Lung (tissue), 17 donors: ENCODE measurements at places on chromosomes 7 and 10.
A peak's percentile ranks its signal among the peaks of the same experiment; 100 is the strongest.

DNA sequence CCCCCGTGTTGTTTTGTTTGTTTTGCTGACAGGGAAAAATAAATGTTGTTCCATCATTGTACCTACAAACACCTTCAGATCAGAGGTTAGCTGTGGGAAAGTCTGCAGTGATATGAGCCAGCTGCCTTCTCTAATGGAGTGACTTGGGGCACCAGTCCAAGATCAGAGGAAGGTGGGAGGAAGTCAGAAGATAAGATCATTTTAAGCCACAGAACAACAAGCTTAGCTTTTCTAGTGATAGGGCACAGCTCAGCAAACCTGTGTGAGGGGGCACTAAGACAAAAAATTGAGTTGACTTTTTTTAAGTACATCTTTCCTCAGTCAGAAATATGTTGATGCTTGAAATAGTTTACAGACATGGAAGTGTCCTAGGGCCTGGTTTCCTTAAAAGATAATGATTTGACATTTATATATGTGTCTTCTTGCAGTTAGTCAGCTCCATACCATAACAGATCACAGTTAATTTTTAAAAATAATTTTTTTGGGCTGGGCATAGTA lies 240.3 kb upstream of the KAT6B start:
- H3K36me3 ChIP-seq = no peaks in the 10 kb centered on the region
- peak overlapping the region; percentile 28 for H3K27ac ChIP-seq
- peak; percentile 45 for DNase-seq
- H3K4me1 ChIP-seq = peaks cover 24% of the 10 kb centered on the region

GRCh38 chr10:7449063-7449695 lies 38.3 kb upstream of the SFMBT2 start:
- no peaks in the 10 kb centered on the region for H3K36me3 ChIP-seq
- H3K27me3 ChIP-seq = no peaks in the 10 kb centered on the region
- H3K4me3 ChIP-seq = no peak overlapping the region
- H3K27ac ChIP-seq = no peak overlapping the region
- no peak for DNase-seq
- H3K4me1 ChIP-seq = no peaks in the 10 kb centered on the region

DNA sequence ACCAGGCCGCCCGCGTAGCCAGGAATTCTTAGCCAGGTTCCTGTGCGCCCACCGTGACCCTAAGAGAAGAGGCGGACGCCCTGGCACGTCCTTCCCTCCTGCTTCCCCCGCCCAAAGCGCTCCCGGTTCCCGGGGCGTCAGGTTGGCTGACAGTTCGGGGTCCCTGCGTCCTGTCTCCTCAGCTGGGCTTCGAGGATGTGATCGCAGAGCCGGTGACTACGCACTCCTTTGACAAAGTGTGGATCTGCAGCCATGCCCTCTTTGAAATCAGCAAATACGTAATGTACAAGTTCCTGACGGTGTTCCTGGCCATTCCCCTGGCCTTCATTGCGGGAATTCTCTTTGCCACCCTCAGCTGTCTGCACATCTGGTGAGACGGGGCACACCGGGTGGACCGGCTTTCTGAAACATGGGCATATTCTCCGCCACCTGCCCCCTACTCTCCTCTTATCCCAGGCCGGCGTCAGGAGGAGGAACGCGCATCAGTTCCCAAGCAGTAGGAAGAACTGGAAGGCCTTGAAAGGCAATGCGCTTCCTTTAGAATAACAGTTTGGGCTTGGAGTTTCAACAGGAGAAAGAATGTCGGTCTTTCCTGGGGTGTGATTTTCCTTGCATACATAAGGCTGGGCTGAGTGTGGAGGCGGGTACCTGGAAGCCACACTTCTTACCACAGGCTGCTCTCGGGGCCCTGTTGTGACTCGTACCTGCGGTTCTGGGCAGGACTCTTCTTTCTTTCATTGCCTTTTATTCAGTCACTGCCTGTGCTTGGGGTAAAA lies 728 bp downstream of the CAV2 start:
- H3K27ac ChIP-seq = peak overlapping the region; percentile 92
- no peaks in the 10 kb centered on the region for H3K27me3 ChIP-seq
- no peaks in the 10 kb centered on the region for H3K36me3 ChIP-seq
- H3K4me3 ChIP-seq = peak overlapping the region; percentile 56
- peaks cover 6% of the 10 kb centered on the region for H3K4me1 ChIP-seq

- no peaks in the 10 kb centered on the region for H3K36me3 ChIP-seq
- H3K27ac ChIP-seq = no peak overlapping the region
- H3K4me3 ChIP-seq = no peak overlapping the region
- H3K4me1 ChIP-seq = no peaks in the 10 kb centered on the region
- DNase-seq = no peak
- H3K27me3 ChIP-seq = no peaks in the 10 kb centered on the region
Measured at GRCh38 chr10:77541247-77541646, 96.4 kb downstream of the KCNMA1 start.

- H3K27me3 ChIP-seq = no peaks in the 10 kb centered on the region
- H3K4me1 ChIP-seq = no peaks in the 10 kb centered on the region
- H3K4me3 ChIP-seq = no peak overlapping the region
- H3K36me3 ChIP-seq = no peaks in the 10 kb centered on the region
- DNase-seq = no peak
Measured at GRCh38 chr7:3575753-3576531, 274.9 kb downstream of the SDK1 start.

GRCh38 chr10:42684517-42684916 lies 46.1 kb upstream of the ZNF33B start:
- H3K4me3 ChIP-seq = no peak overlapping the region
- H3K27ac ChIP-seq = no peak overlapping the region
- no peaks in the 10 kb centered on the region for H3K4me1 ChIP-seq
- H3K36me3 ChIP-seq = no peaks in the 10 kb centered on the region

GRCh38 chr7:74061840-74062539 lies 21.6 kb upstream of the LIMK1 start:
- H3K27me3 ChIP-seq = no peaks in the 10 kb centered on the region
- peak overlapping the region; percentile 4 for H3K4me3 ChIP-seq
- H3K4me1 ChIP-seq = peaks cover 4% of the 10 kb centered on the region
- peaks cover 18% of the 10 kb centered on the region for H3K36me3 ChIP-seq

GRCh38 chr7:27260211-27260610 lies 17.6 kb downstream of the EVX1 start:
- DNase-seq = no peak
- no peaks in the 10 kb centered on the region for H3K4me1 ChIP-seq
- peaks cover 7% of the 10 kb centered on the region for H3K27me3 ChIP-seq

GRCh38 chr7:81294897-81295515 lies 376.2 kb upstream of the SEMA3C start:
- peaks cover 3% of the 10 kb centered on the region for H3K4me1 ChIP-seq
- no peaks in the 10 kb centered on the region for H3K36me3 ChIP-seq
- H3K4me3 ChIP-seq = no peak overlapping the region
- no peaks in the 10 kb centered on the region for H3K27me3 ChIP-seq

- no peaks in the 10 kb centered on the region for H3K4me1 ChIP-seq
- no peak overlapping the region for H3K27ac ChIP-seq
- H3K4me3 ChIP-seq = no peak overlapping the region
- no peaks in the 10 kb centered on the region for H3K27me3 ChIP-seq
- no peak for DNase-seq
Measured at GRCh38 chr7:135920478-135920877, 56.7 kb downstream of the MTPN start.

DNA sequence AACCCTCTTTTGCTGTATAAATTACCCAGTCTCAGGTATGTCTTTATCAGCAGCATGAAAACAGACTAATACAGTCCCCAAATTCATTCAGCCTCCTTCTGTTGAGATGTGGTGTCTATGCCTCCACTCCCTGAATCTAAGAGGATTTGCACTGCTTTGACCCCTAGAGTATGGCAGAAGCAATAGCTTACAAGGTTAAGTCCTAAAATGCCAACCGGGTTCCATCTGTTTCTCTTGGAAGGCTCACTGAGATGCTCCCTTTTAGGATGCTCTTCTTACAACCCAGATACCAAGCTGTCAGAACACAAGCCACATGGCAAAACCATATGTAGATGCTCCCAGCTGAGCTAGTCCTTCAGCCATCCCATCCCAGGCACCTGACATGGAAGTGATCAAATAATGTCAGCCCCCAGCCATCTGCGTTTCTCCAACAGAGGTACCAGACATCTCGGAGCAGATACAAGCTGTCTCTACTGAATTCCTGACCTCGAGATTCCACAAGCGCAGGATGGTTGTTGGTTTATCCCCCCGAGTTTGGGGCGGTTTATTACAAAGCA lies 20.2 kb downstream of the CALN1 start:
- no peak for DNase-seq
- no peak overlapping the region for H3K27ac ChIP-seq
- no peaks in the 10 kb centered on the region for H3K27me3 ChIP-seq
- H3K4me3 ChIP-seq = no peak overlapping the region
- no peaks in the 10 kb centered on the region for H3K4me1 ChIP-seq
- H3K36me3 ChIP-seq = no peaks in the 10 kb centered on the region

DNA sequence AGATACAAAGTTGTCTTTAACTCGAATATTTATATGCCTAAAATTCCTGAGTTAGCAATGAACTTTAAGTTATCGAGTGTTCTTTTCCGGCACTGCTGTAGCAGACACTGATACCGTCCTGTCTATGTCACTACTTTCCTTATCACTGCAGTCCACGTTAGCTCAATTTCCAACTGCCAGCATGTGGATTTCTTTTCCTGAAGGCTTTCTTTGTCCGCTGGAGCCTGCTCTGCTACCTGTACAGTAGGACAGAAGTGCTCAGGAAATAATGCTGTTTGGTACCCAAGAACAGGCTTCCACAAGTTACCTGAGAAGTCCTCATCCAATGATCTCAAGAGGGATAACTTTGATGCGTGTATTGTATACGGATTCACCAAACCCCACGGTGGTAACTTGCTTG lies 329.4 kb downstream of the NXPH1 start:
- no peaks in the 10 kb centered on the region for H3K27me3 ChIP-seq
- H3K4me1 ChIP-seq = no peaks in the 10 kb centered on the region

DNA sequence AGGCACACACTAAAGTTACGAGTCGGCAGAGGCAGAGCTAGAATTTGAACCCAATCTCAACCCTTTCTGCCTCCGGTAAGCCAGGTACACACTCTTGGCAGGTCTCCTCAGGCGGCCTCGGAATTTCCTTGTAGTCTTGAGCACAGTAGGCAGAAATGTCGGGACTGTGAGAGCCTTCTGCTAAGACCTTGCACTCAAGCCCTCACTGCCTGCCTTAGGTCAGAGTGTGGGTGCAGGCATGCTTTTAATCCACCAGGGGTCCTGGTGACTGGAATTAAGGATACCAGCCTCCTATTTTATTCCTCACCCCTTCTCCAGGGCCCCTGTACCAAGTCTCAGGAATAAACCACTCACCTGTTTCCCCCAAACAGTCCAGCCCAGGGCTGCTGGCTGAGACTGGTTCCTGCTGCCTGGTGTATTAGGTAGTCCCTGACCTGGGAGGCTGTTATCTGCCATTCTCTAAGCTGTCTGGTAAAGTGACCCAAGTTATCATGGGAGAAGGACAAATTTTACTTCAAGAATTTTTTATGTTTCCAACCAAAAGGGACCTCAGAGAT lies 855 bp downstream of the ATP6V1F start:
- no peaks in the 10 kb centered on the region for H3K4me1 ChIP-seq
- H3K36me3 ChIP-seq = peaks cover 15% of the 10 kb centered on the region
- H3K27ac ChIP-seq = peak overlapping the region; percentile 50
- H3K27me3 ChIP-seq = peaks cover under 1% of the 10 kb centered on the region
- peak; percentile 64 for DNase-seq
- H3K4me3 ChIP-seq = peak overlapping the region; percentile 91

DNA sequence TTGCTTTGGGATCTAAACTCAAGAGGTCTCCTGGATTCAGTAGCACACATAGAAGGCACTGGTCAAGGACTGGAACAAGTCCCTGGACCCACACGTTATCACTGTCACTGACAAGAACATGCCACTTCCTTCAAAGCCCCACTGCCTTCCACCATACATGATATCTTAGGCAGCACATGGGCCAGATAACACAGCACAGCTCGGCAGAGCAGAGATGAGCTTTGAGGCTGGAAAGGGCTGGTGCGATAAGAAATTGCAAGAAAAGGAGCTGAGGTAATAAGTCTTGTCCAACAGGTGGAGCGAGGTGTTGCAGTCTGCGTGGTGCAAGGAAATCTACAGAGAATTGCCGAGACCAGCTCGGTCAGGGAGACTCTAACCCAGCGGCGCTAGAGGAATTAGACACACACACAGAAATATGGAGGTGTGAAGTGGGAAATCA lies 139.8 kb upstream of the CDK13 start:
- no peaks in the 10 kb centered on the region for H3K36me3 ChIP-seq
- H3K4me1 ChIP-seq = no peaks in the 10 kb centered on the region
- no peak overlapping the region for H3K4me3 ChIP-seq

DNA sequence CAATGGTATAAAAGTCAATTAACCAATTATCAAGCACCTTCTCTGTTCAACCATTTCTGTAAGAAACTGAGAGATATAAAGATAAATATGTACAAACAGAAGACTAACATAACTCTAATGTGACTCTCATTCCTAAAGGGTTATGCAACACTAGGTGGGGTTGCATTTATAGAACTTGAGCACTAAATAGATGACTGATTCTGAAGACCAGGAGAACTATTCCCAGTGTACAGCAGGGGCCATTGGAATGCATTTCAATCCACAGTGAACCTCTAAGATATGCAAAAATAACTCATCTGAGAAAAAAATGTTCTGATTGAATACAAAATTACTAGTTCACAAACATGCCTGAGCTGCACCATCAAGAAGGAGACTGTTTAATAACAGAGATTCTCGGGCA lies 341.2 kb upstream of the STEAP1 start:
- no peaks in the 10 kb centered on the region for H3K4me1 ChIP-seq
- no peak for DNase-seq
- no peak overlapping the region for H3K27ac ChIP-seq
- no peaks in the 10 kb centered on the region for H3K27me3 ChIP-seq
- H3K4me3 ChIP-seq = no peak overlapping the region

DNA sequence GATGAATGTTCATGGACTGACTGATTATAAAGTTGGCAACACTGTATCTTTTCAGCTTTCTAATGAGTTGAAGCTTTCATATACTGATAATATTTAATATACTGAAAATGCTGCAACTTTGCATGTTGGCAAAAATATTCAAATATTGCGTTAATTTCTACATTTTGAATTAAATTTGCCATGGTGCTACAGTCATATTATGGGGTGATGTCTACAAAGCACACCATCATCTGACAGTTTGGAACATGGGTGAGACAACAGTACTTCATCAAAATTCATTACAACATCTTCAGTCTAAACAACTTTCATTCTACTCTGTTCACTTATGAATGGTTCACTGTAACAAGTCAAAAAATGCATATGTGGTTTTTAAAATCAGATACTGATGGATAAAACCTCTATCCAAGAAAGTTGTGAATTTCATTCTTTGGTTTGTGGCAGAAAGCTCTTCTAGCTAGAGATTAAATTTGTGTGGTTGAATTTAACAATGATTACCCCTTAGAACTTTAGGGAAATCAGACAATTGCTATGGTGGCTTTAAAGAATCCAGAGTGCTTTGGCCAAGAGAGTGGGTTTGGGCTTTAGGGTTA lies 136.4 kb downstream of the TMEM26 start:
- DNase-seq = no peak
- no peaks in the 10 kb centered on the region for H3K27me3 ChIP-seq
- H3K4me3 ChIP-seq = no peak overlapping the region
- no peaks in the 10 kb centered on the region for H3K36me3 ChIP-seq
